ENCODE measurements at places on chromosomes 4 and X.

DNA sequence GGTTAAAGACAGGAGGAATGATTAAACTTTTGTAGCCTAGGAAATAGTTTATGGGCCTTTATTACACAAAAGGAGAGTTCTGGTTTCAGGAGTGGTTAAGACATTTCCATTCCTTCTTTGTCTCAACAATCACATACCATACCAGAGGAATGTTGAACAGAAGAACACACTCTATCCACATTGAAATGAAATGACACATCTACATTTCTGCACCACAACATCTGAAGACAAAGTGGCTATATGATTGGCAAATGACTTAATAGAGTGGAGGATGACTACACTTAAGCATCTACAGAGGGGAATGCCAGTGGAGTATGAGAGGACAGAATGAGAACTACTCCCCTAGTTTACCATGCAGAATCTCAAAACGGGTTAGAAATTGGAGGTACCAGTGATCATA is 8.0 kb downstream of the CYP2U1 start:
- DNase-seq, result no peak

DNA sequence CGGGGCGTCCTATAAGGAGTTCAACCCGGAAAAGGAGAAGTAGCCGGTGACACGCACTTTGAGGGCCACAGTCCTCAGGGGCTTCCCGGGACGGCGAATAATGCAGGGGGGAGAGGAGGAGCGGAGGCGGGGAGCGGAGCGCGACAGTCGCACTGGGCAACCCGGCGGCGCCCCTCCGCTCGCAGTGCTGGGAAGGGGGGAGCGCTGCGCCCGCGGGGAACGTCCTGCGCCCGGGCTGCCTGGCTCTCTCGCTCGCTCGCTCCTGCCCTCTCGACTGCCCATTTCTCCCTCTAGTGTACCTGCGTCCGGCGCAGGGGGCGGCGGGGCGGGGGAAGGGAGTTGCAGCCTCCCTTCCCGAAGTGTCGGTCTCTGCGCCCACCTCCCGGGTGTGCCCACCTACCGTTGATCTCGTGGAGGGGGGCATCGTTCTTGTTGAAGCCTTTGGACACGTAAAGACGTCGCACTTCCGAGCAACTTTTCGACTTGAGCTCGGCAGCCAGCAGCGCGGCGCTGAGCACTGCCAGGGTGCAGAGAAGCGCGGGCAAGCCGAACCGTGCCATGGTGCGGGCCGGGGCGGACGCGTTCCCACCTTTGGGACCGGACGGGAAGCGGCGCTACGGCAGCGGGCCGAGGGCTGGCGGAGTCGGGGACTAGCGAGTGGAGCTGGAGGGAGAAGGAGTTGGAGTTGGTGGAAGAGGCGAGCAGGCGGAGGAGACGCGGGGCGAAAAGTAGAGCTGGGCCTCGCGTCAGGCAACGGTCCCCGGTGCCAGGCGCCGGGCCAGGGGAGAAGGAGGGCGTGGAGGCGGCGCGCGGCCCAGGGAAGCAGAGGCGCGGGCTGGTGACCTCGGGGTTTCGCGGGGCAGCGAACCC is 648 bp downstream of the GPC4 start:
- no peak for DNase-seq

DNA sequence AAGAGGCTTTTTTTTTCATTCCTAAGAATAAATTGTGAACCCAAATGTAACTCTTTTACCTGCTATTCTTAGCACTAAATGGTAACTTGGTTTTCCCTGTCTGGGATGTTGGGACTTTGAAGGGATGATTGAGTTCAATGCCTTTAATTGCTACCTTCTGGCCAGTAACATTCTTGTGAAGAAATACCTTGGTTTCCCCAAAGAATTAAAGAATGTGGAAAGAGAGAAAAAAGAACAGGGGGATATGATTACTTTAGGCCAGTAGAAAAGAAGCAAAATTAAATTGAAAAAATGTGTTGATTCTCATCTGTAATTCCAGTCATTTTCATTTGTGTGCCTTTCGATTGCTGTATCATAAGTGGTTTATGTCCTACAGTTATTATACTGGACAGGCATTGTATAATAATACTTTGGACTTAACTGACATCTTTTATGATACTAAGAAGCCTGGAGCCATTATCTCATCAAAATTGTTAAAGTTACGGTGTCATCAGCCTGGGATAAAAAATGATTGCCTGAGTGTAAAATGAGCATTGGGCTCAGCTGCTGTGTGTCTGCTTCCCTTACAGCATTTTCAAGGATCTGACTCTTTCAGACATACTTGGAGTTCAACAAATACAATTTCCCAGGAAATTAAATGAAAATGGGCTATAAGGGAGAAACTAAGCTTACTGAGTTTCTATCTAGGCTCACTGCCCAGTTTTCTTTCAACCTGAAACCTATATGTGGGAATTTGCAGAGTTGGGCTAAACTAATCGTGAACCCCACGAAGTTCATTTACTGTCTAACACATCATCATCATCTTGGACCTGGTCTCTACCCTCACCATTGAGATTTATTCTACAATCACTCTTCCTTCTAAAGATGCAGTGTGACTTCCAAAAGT is 146.3 kb downstream of the SHROOM3 start:
- DNase-seq, result no peak

GRCh38 chrX:150966235-150966634 is 16.9 kb upstream of the HMGB3 start:
- DNase-seq, result no peak

- DNase-seq, result no peak
Observed at GRCh38 chr4:123708902-123709301, 312.3 kb downstream of the SPRY1 start.

GRCh38 chr4:71709961-71710360 is 73.9 kb downstream of the GC start:
- DNase-seq, result no peak

- no peak for DNase-seq
Observed at GRCh38 chr4:153409412-153409811, 56.7 kb upstream of the TMEM131L start.

GRCh38 chrX:17758382-17758781 is 21.1 kb downstream of the SCML1 start:
- no peak for DNase-seq

GRCh38 chr4:22850055-22850454 is 157.3 kb downstream of the GBA3 start:
- no peak for DNase-seq

DNA sequence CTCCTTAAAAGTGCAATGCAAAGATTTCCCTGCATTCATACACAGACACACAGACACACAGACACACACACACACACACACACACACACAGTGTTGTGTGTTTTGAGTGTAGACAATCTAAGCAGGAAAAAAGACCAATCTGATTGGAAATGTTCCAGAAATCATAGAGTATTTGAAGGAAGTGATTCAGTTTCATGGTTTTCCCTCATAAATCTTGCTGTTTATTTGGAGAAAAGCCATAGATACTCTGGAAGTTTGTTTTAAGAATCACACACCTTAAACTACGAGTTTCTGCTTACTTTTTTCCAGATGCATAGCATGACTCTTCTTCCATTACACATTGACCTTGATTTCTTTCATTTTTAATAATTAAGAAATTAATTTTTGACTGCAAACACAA is 298.5 kb upstream of the BMP3 start:
- no peak for DNase-seq

DNA sequence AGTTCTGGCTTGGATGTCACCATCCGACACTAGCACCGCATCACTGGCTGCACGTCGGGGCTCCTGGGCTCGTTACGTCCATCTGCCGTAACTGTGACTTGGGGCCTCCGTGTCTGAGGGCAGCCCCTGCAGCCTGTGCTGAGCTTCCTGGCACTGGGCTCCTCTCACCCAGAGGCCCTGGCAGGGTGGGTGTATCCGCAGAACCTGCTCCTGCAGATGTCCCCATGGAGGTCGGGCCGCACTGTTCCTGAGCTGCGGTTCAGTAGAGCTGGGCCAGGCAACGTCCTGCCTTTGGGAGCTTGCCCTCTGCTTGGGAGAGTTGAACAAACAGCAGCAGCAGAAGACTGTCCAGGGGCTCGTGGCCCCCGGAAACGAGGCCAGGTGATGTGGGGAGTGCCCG is 71.4 kb downstream of the RGS12 start:
- no peak for DNase-seq

GRCh38 chr4:4388836-4389575 is 2.1 kb downstream of the NSG1 start:
- DNase-seq, result no peak

- no peak for DNase-seq
Observed at GRCh38 chr4:29536745-29537144, 1183.4 kb upstream of the PCDH7 start.

GRCh38 chr4:8387615-8388527 is 52.7 kb downstream of the ACOX3 start:
- DNase-seq, result no peak

DNA sequence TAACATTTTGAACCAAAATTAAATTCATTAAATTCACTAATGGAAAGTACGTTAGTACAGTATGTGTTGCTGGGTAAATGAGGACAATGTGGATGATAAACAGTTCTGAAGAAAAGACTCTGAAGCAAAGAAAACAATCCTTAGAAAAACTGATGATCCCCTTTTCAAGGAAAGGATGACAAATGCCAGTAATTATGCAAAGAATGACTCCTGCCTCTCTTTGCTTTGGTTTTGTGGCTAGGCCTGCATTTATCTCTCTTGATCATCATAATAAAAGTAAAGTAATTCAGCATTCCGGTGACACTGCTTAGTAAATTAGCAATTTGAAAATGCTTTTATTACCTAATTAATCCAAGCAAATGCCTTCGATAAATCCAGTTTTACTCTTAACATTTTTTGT is 652.2 kb upstream of the DIPK2B start:
- DNase-seq, result no peak

- DNase-seq, result no peak
Observed at GRCh38 chrX:154805696-154806091, 409 bp upstream of the MPP1 start.

DNA sequence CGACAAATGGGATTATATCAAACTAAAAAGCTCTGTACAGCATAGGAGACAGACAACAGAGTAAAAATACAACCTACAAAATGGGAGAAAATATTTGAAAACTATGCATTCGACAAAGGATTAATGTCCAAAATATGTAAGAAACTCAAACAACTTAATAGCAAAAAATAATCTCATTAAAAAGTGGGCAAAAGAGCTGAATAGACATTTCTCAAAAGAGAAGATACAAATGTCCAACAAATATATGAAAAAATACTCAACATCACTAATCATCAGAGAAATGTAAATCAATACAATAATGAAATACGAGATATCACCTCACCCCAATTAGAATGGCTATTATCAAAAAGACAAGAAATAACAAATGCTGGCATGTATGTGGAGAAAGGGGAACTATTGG is 272.9 kb downstream of the KLHL13 start:
- no peak for DNase-seq

DNA sequence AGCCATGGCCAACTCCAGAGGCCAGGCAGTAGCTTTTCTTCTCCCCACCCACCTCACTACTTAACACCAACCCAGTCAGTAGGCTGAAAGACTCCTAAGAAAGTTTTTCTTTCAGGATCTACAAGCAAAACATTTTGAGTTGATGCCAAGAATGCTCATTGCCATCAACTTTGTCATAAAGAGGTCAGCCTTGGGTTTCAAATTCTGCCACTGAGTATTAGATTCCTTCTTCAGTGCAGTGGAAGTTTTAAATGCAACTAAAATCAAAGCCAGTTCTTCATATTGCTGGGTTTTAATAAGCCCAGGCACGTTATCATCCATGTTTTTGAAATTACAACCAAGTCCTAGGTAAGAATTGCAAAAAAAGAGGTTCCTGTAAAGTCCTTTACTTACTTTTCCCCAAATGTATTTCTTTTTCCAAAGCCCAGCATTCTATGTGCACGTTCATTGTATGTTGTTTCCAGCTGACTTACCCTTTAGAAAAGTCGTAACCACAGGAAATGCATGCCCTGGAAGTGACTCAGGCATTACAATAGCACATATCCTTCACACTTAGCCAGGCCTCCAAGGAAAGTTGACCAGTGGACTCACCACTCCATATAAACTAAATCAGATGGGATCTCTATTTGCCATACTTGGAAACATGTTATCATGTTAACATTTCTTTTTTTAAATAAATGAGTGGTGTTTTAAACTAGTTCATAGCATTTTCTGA is 229.9 kb downstream of the SOX3 start:
- no peak for DNase-seq

- DNase-seq, result no peak
Observed at GRCh38 chr4:85062466-85062865, 96.0 kb upstream of the WDFY3 start.

GRCh38 chr4:8150152-8151090 is 8.2 kb downstream of the ABLIM2 start:
- DNase-seq, result no peak

GRCh38 chr4:14267373-14268060 is 640.0 kb upstream of the BOD1L1 start:
- no peak for DNase-seq

DNA sequence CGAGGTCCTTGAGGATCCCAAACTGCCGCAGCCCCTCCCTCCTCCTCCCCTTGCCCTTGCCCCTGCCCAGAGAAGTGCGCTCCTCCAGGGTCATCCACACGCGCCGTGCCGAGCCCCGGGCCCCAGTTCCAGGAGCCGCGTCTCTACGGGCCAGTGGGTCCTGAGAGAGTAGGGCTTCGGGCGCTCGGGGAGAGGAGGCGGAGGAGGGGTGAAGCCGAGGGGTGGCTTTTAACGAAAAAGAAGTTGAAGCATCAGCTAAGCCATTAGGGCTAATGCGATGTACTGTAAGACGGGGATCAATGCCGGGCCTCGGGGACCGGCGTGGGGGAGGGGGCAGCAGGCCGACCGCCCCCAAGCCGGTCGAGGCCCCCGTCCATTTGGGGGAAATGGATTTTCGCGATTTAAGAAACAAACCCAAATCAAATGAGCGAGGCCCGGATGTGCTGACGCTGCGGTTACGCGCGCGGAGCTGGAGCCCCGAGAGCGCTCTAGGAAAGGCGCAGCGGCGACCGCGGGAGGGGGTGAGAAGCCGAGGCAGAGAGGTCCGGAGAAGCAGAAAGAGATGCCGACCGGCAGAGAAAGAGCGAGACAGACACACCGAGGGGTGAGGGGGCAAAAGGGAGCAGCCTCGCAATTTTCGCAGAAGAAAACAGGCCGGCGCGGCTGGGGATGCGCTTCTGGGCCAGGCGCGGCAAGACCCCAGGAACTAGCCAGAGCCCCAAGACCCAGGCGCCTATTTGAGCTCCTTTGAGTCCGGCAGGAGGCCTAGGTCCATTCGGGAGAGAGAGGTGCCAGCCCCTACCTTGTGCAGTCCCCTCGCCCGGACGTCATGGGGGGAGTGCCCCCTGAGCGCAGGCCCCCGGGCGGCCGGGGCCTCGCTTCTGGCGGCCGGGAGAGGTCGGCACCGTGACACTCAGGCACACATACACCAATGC is 13.6 kb downstream of the HMX1 start:
- DNase-seq, result no peak

DNA sequence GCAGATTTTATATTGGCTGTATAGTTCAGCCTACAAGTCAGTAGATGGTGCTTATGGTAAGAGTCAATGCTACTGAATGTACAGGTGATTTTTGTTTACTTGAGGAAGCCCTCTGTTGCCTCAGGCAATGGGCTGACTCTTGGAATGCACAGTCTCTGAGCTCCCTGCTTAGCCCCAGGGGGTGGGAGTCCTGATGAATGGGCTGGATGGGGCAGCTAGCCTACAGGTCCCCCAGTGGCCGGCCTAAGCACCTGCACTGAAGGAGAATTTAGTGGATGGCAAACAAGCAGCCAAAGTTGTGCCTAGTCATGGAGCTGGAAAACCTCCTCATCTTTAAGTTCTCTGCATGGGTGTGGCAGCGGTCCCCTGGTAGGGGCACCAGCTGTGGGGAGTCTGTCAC is 101.8 kb upstream of the CXorf51B start:
- DNase-seq, result no peak

- DNase-seq, result no peak
Observed at GRCh38 chrX:54423161-54423888, 16.9 kb upstream of the TSR2 start.

Measured in hematopoietic multipotent progenitor cell treated with erythropoietin and hydrocortisone succinate and interleukin-3 and kit ligand, for 17 days (in vitro differentiated cells).